ENCODE measurements at places on chromosomes 4 and X.

GRCh38 chr4:105186701-105187161, 40.1 kb downstream of the TET2 start:
- no peak for DNase-seq

- DNase-seq: no peak
Measured at GRCh38 chrX:78886550-78886949, 58.6 kb upstream of the P2RY10 start.

GRCh38 chr4:30716158-30716557, 4.0 kb upstream of the PCDH7 start:
- no peak for DNase-seq

- DNase-seq: no peak
Measured at GRCh38 chrX:105564501-105564900, 257.8 kb upstream of the NRK start.

DNA sequence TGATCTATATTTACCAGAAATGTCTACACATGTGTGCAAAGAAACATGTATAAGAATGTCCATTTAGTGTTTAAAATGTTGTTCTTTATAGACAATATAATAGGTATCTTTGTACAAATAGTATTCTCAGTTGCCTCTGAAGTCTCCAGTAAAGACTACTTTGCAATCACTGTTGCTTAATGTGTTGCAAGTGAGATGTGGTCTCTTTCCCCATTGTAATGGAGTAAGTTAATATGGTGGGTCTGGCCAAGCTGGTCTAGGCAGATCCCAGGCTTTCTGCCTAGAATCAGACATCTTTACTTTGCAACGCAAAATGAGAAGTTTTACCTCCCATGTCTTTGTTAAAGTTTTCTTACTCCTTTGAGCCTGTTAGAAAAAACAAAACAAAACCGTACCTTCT, 144.8 kb downstream of the GABRA3 start:
- DNase-seq: no peak

DNA sequence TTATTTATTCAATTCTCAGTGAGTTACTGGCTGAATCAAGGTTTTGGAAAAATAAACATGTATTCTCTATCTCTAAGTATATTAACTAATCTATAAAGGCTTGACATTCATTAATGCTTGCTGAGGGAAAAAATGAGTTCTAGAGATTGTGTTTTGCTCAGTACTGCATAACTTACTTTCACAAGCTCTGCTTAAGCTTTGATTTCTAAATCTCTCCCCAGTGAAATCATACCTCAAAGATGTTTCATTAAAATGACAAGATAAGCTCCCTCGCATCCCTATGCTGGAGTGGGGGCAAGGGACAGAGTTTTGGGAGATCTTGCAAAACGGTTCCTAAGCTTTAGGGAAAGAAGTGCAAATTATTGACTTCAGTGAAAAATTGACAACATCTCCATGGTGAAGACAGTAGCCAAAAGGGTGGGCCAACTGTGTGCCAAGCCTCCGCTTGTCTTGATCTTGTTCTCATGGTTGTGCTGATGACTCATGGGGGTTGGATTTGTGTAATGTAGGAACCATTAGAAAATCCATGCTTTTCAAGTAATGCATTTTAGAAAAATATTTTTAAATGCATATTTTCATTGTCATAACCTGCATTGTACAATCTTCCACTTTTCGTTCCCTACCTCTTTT, 521.4 kb downstream of the RPA4 start:
- DNase-seq: no peak

GRCh38 chrX:97616883-97617530, 733.3 kb downstream of the RPA4 start:
- DNase-seq: no peak

Measured in stimulated activated CD8-positive, alpha-beta memory T cell treated with anti-CD3 and anti-CD28 coated beads, Interleukin-4, amount 100 ng/mL, for 48 hours (primary cell).